Uterus (tissue), 4 donors: ENCODE measurements at places on chromosomes 12 and 14. TPM values are rescaled to one million over a fixed set of nuclear protein-coding genes. Genes with fewer than 3 reads are reported as not detected.

The ESR2 gene
- total RNA-seq: 2.9 TPM

The NEDD1 gene
- total RNA-seq: 54.2 TPM

DNA sequence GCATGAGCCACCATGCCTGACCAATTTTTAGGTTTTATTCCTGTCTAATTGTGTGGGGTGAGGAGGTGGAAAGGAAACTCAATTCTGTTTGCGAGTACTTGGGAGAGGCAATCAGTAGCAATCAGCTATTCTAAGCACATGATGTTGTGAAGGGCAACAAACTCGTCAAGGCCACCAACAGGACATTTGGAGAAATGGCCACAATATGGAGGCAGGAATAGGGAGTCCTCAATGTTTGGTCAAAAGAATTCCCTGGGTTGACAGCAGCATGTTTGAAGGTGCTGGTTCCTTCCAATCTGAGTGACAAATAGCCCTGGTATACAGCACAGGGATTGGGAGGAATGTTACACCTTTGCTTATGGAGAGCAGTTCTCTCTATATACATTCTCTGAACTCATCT lies 32.7 kb upstream of the USP44 start:
- no peak overlapping the region for H3K4me3 ChIP-seq
- no peak for DNase-seq

DNA sequence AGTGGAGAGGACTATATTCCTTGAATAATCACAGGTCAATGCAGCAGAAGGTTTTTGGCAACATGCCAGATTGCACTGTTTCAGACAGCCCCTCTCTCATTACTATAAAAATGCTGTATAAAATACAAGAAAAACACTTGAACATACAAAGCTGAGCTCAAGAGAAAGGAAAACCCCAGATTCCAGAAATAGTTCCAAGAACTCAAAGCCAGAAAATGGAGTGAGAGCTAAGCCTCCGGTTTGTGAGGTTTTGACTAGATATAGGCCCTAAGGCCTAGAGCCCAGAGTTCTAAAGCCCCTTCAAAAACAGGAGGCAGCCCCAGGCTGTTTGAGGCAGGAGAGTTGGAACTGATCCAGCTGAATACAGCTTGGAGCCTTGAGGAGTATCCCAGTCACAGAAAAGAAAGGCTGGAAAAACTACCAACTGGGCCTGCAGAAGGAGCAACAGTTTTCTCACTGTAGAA lies 29.4 kb upstream of the ACTN1 start:
- no peak overlapping the region for H3K4me3 ChIP-seq
- no peaks in the 10 kb centered on the region for H3K4me1 ChIP-seq
- no peaks in the 10 kb centered on the region for H3K27me3 ChIP-seq
- H3K27ac ChIP-seq: no peak overlapping the region

GRCh38 chr14:101122237-101123141 lies 219.0 kb upstream of the RTL1 start:
- H3K27me3 ChIP-seq: no peaks in the 10 kb centered on the region
- no peak overlapping the region for H3K27ac ChIP-seq
- H3K36me3 ChIP-seq: no peaks in the 10 kb centered on the region
- peak; percentile 11 for DNase-seq

DNA sequence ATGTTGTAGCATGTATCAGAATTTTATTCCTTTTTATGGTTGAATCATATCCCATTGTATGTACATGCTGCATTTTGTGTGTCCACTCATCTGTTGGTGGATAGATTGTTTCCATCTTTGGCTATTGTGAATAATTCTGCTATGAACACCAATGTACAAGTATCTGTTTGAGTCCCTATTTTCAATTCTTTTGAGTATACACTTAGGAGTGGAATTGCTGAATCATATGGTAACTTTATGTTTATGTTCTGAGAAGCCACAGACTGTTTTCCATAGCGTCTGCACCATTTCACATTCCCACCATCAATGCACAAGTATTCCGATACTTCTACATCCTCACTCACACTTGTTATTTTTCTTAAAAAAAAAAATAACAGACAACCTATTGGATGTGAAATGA lies 91.5 kb downstream of the ARF6 start:
- H3K27me3 ChIP-seq: no peaks in the 10 kb centered on the region
- no peaks in the 10 kb centered on the region for H3K4me1 ChIP-seq
- no peak overlapping the region for H3K4me3 ChIP-seq
- no peak for DNase-seq
- H3K27ac ChIP-seq: no peak overlapping the region
- no peaks in the 10 kb centered on the region for H3K36me3 ChIP-seq

DNA sequence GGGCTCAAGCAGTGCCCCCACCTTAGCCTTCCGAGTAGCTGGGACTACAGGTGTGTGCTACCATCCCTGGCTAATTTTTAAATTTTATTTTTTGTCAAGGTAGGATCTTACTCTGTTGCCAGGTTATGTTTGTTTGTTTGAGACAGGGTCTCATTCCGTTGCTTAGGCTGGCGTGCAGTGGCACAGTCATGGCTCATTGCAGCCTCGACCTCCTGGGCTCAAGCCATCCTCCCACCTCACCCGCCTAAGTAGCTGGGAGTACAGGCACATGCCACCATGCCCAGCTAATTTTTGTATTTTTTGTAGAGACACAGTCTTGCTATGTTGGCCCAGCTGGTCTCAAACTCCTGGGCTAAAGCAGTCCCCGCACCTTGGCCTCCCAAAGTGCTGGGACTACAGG lies 83.3 kb upstream of the KCNH3 start:
- no peaks in the 10 kb centered on the region for H3K4me1 ChIP-seq
- H3K4me3 ChIP-seq: no peak overlapping the region
- H3K27ac ChIP-seq: no peak overlapping the region
- no peaks in the 10 kb centered on the region for H3K27me3 ChIP-seq

GRCh38 chr12:31962076-31962475 lies 2.9 kb downstream of the RESF1 start:
- no peaks in the 10 kb centered on the region for H3K36me3 ChIP-seq
- no peaks in the 10 kb centered on the region for H3K4me1 ChIP-seq
- H3K4me3 ChIP-seq: peak overlapping the region; percentile 70
- DNase-seq: no peak
- no peaks in the 10 kb centered on the region for H3K27me3 ChIP-seq
